ENCODE measurements at places on chromosomes 3 and 15. TPM values are rescaled to one million over a fixed set of nuclear protein-coding genes. Genes with fewer than 3 reads are reported as not detected.

GRCh38 chr3:113233497-113233896 lies 22.1 kb downstream of the BOC start:
- no peak for DNase-seq

The DUOXA2 gene
- total RNA-seq, result not detected

GRCh38 chr15:85870216-85871014 lies 75.7 kb upstream of the KLHL25 start:
- no peak for DNase-seq

GRCh38 chr3:143252931-143253330 lies 133.4 kb downstream of the CHST2 start:
- DNase-seq, result peak; percentile 51

The RTP1 gene
- not detected for total RNA-seq

- DNase-seq, result peak; percentile 82
Measured at GRCh38 chr3:100556673-100557310, 52.6 kb upstream of the ADGRG7 start.

The GMNC gene
- not detected for total RNA-seq

DNA sequence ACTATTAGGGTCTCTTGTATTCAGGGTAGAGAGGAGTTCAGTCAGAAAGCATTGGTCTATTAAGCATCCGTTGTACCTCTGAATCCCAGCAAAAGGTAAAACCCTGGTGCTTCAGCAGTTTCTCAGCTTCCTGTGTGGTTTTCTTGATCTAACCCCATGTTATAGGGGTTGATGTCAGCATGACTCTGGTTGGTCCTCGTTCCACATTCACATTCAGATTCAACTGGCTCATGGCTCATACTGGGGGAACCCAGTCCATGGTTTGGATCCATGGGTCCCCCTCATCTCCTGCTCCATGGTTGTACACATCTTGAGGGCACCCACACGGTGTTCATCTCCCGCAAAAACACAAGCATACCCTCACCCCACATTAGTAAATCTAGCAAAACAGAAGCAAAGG lies 47.7 kb upstream of the C2CD4B start:
- DNase-seq, result no peak

DNA sequence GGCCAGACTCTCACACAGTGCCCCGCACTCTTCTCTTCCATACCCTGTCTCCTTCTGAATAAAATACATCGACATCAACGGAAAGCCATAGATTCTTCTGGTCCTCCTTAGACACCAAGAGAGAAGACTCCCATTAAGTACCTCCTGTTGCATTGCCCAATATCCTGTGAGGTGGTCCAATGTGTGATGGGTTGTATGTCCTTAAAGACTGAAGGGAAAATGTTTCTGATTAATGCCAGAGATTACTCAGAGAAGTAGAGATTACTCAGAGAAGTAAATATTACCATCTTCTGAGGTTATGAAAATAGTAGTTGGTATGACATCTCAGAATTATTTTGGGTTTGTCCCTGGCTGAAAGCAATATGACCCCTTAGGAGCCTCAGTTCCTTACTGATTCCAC lies 60.8 kb upstream of the GALNT15 start:
- DNase-seq, result peak; percentile 87

DNA sequence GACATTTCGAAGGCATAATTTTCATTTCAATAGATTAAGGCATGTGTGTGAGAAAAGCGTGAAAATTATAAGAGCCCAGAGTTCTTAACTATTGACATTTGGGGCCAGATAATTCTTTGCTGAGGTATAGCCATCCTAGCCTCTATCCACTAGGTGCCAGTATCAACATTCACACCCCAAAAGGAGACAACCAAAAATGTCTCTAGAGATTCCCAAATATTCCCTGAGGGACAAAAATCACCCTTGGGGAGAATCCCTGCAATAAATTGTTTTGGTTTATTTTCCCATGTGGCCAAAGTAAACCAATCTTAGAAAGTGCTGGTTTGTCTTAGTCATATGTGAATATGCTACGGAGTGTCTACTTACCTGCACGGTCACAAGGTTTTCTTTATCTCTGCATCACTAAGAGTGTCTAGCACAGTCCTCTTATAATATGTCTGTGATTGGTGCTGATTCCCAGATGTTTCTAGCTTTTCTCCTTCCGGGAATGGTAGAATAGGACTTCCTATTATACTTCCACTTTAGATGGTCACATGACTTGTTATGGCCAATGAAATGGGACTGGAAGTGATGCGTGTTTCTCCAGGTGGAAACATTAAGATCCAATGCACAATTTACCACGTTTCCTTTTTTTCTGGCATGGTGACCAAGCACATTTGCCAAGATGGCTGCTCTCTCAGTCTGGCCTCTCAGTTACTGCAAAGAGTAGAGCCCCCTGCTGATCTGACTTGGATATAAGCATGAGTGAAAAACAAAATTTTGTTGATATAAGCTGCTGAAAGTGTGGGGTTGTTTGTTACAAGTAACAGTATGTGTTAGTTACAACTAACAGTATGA lies 8.0 kb upstream of the KBTBD8 start:
- peak; percentile 49 for DNase-seq

The MEX3B gene
- total RNA-seq, result 11.4 TPM

DNA sequence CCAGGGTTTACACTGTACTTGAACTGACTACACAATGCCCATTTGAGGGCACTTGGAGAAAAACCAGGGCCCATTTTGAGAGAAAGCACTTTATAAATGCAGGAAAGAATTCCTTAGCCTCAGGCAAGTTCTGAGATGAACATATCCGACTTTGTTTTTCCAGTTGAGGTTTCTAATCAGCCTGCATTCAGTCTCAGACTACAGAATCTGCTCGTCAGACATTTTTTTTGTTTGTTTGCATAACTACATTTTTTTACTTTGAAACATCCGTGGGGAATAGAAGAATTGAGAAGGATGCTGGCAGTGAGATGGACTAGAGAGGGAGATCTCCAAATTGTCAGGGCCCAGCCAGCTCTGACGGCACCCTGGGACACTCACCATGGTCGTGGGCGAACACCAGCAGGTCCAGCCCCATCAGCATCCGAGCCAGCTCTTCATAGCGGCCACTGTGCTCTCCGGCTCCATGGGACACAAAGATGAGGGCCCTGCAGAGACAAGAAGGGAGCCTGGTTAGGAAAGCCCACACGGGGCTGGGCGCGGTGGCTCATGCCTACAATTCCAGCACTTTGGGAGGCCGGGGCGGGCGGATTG lies 40.8 kb downstream of the MGLL start:
- peak; percentile 90 for DNase-seq

- DNase-seq, result no peak
Measured at GRCh38 chr3:133106169-133106568, 68.0 kb downstream of the TMEM108 start.

DNA sequence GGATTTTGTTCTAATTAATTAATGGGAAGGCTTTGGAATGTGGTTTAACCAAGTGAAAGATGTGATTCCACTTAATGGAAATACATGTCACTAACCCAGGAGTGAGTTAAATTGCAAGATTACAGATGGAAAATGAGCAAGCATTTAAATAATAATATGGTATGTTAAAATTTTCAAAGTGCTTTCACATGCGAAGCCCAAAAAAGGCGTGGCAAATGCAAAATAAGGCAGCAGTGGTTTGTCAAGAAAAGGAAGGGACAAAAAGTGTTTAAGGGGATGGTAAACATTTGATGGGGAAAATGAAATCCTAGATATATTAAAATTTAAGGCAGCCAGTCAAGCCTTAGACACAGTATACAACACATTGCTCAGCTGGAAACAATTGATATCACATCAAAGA lies 2.9 kb downstream of the TICRR start:
- DNase-seq, result no peak

DNA sequence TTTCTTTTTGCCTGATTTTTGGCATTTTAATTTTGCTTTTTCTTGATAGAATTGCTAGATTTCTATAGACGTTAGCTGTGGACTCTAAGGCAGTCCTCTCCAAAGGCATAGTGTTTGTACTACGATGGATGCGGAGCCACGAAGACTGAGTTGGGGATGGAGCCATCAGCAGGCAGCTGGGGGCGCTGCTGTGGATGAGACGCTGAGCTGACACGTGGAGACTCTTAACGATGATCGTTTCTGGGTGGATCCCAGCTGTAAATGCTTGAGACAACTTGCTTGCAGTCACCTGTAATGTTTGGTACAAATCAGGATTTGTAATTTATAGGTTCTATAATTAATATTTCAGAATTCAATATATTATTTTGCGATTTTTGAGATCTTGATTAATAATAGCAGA lies 13.3 kb upstream of the PPP1R2 start:
- peak; percentile 50 for DNase-seq

DNA sequence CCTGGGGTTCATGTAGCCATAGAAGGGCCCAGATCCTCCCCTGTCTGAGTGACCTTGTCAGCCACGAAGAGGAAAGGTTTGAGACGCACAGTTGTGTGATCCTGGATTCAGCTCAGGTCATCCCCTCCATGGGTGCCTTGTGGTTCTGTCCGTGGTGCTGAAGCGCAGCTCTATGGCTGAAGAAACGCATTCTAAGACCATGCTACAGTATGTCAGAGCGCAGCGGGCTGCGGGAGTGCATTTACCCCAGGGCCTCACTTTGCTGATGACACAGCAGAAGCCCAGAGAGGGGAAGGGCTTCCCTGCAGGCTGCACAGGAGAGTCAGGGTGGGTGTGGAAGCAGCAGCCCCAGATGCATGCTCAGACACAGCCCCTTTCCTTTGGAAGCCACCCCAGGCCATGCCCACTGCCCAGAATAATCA lies 68.8 kb upstream of the IQSEC1 start:
- peak; percentile 49 for DNase-seq

The CCDC174 gene
- 8.4 TPM for total RNA-seq

DNA sequence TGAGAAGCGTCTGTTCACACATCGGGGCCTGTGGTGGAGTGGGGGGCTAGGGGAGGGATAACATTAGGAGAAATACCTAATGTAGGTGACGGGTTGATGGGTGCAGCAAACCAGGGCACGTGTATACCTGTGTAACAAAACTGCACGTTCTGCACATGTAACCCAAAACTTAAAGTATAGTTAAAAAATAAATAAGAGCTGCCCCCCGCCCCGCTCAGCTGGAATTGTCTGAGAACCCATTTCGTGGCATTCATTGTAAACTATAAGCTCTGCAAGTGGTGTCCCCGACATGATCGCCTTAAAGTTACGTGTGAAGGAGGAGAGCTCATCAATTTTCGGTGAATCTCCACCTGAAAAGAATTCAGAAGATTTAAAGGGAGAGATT lies 7.3 kb upstream of the LIPH start:
- no peak for DNase-seq

The FGF12 gene
- not detected for total RNA-seq

DNA sequence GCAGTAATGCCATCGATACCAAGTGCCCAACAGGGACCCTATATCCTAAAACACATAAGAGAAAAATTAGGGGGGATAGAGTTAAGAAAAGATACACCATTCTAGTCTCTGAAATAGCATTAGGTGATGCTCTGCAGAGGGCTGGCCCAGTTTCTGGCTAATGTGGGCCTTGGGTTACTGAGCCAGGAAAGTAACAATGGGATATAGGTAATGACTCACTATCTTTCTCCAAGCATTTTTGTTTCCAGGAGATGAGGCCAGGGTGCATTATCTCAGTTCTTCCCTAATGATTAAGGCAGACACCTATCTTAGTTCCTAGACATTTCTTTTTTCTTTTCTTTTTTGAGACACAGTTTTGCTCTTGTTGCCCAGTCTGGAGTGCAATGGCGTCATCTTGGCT lies 50.0 kb downstream of the PRKAR2A start:
- DNase-seq, result peak; percentile 10

- DNase-seq, result peak; percentile 76
Measured at GRCh38 chr15:63065262-63066221, 23.0 kb downstream of the TPM1 start.

The RTP3 gene
- not detected for total RNA-seq

The SNTN gene
- not detected for total RNA-seq

GRCh38 chr3:65181391-65181871 lies 493.6 kb upstream of the ADAMTS9 start:
- peak; percentile 13 for DNase-seq

- DNase-seq, result peak; percentile 32
Measured at GRCh38 chr3:129211345-129211744, 27.6 kb upstream of the CNBP start.

The ATP10A gene
- total RNA-seq, result 73.1 TPM

DNA sequence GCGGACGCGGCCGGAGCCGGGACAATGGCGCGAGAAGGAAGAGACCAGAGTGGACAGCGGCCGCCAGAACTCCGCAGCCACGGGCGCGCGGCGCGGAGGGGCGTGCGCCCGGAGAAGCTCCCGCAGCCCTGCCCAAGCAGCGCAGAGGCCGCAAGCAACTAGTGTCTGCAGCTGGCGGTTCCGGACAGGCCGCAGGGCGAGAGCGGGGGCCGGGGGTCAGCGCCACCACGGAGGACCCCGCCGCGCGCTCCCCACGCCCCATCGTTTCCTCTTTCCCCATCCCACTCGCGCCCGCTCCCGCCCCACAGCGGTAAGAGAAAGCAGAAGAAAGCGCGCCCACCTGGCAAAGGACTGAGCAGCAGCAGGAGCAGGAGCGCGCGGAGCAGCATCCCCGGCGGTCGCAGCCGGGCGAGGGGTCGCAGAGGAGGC lies 440 bp downstream of the PRTG start:
- DNase-seq, result peak; percentile 48

DNA sequence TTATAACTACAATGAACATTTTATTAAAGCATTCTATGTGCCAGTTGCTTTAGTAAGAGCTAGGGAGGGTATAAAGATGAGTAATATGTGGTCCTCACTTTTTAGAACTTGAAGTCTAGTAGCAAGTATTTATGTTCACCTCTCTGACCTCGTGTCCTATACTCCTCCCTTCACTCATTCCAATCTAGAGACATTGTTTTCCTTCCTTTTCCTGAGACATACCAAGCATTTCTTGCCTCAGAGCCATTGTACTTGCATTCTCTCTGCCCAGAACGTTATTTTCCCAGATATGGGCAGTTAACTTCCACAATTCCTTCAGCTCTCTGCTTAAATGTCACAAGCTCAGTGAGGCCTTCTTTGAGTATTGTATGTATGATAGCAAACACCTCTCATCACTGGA lies 408.6 kb downstream of the PDCD6IP start:
- DNase-seq, result no peak

DNA sequence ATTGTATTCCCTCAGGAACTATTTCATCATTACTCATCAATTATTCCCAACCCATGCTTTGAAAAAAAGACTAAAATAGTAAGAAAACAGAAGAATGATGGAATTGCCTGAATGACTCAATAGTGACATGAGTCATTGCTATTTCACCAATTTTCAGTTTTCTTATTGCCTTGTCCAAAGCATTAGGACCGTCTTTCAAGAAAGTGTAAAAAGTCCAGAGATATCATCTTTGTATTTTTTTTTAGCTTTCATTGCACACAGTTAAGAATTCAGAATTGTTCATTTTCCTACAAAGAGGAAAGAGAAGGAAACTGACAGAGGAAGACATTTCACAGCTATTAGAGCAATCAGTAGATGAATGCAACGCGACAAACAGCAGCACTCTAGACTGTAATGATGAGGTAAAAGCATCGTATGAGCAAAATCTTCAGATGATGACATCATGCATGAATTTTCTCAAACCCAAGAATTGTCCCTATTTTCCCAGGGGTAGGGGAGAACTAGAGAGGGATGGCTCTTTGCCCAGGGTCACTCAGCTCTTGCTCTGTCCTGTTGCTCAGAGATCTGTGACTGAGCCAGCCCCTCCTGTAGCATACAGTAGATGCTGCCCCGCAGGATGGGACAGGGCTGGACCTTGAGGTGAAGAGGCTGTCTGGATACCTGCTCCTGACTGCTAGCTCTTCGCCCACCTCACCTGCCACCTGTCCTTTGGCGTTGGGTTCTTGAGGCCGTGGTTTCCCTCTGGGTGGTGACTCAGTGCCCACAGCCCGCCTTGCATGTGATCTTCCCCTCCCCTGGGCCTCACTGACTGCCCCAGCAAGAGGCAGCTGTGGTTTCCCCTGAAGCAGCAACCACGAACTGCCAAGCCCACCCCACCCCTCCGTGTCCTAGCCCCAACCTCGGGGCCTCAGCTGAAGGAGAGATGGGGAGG lies 84.8 kb downstream of the PPCDC start:
- DNase-seq, result peak; percentile 91

GRCh38 chr3:173938159-173938558 lies 540.6 kb downstream of the NLGN1 start:
- DNase-seq, result peak; percentile 77
